ENCODE measurements at places on chromosomes 11 and 22.

GRCh38 chr11:68214173-68215086 lies 1.3 kb upstream of the KMT5B start:
- peak; percentile 10 for DNase-seq
- no peaks in the 10 kb centered on the region for H3K36me3 ChIP-seq
- peak overlapping the region; percentile 82 for H3K4me3 ChIP-seq

- DNase-seq = no peak
- no peak overlapping the region for H3K4me3 ChIP-seq
- H3K4me1 ChIP-seq = no peaks in the 10 kb centered on the region
- peak overlapping the region; percentile 43 for H3K27ac ChIP-seq
- no peaks in the 10 kb centered on the region for H3K27me3 ChIP-seq
These were observed 325.7 kb upstream of the PITPNB start for GRCh38 chr22:28244757-28245156.

- H3K27me3 ChIP-seq = no peaks in the 10 kb centered on the region
- H3K4me1 ChIP-seq = peaks cover 66% of the 10 kb centered on the region
- no peak overlapping the region for H3K4me3 ChIP-seq
- peak; percentile 66 for DNase-seq
- H3K27ac ChIP-seq = no peak overlapping the region
These were observed 13.6 kb downstream of the PLA2G6 start for GRCh38 chr22:38167988-38168407.

DNA sequence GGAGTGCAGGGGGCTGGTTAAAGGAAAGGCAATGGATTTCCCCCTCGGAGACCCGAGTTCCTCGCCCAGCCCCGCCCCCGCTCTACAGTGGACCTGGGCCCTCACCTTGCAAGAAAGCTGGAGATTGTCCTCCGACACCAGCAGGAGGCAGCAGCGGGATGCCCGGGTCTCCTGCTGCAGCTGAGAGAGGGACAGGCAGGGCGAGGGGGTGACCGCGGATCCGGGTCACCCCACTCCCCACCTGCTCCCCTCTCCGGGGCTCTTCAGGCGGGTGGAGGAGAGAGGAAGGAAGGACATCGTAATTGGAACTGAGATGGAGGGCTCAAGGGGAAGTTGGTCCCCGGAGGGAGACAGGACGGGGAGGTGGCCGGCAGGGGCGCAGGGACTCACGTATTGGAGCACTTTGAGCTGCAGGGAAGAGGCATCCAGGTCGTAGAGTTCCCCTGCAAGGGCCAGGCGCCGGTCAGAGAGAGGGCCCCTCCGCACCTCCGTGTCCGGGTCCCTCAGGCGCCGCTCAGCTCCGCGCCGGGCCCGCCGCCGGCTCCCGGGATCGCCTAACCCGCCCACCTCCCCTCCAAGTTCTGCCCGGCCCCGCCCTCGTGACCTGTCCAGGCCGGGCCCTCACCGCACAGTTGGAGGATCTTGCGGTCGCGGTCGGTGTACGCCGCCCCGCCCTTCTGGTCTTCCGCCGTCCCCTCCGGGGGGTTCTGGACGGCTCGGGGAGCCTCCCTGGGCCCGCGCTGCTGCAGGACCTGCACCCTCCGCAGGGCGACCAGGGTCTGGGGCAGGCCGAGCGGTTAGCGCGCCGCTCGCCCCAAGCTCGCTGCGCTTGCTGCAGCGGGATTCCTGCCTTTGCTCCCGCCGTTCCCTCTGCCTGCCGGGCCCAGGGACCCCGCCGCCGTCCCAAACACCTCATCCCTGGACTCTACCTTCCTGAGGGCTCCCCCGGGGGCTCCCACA lies 84.1 kb downstream of the PDE2A start:
- DNase-seq = peak; percentile 47
- H3K4me1 ChIP-seq = peaks cover 6% of the 10 kb centered on the region
- peak overlapping the region; percentile 41 for H3K4me3 ChIP-seq
- H3K27ac ChIP-seq = no peak overlapping the region
- peaks cover 35% of the 10 kb centered on the region for H3K27me3 ChIP-seq

GRCh38 chr22:42169055-42169469 lies 38.5 kb upstream of the CYP2D6 start:
- H3K27me3 ChIP-seq = no peaks in the 10 kb centered on the region
- no peaks in the 10 kb centered on the region for H3K4me1 ChIP-seq
- no peak overlapping the region for H3K4me3 ChIP-seq
- peak; percentile 55 for DNase-seq

DNA sequence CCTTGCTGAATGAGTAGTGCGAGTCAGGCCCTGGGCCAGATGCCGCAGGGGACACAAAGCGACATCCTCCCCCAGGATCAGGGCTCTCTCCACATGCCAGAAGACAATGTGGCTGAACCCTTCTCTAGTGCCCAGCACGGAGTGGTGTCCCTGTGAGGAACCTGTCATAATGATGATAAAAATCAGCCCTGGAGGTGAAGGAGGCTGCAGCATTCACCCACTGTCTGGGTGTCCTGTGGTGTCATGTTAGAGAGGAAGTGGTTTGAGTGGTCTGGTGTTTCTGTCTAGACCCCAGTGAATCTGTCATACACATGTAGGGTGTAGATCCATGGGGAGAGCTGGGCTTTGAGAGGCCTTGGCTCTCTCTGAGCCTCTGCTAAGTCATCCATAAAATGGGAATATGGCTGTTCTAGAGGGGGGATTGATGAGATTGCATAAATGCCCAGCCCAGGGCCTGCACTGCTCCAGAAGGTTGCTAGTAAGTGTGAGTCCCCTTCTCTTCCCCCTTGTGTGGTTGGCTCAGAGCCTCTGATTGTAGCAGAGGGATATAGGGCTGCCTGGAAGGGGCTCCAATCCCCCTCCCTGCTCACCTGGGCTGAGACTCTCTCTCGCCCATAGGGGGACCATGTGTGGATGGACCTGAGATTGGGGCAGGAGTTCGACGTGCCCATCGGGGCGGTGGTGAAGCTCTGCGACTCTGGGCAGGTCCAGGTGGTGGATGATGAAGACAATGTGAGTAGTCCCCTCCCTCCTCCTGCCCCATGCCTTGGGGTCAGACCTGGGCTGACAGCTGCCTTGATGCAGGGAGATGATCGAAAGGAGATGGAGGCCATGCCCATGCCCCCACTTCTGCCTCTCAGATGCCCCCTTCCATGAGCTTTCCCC lies 14.3 kb downstream of the MYO7A start:
- peak; percentile 2 for DNase-seq
- peaks cover 9% of the 10 kb centered on the region for H3K4me1 ChIP-seq
- H3K36me3 ChIP-seq = no peaks in the 10 kb centered on the region
- no peaks in the 10 kb centered on the region for H3K27me3 ChIP-seq

GRCh38 chr11:119704849-119705248 lies 24.2 kb downstream of the NECTIN1 start:
- DNase-seq = no peak
- H3K36me3 ChIP-seq = no peaks in the 10 kb centered on the region
- no peak overlapping the region for H3K4me3 ChIP-seq
- H3K27ac ChIP-seq = no peak overlapping the region
- no peaks in the 10 kb centered on the region for H3K27me3 ChIP-seq

GRCh38 chr22:34055525-34056200 lies 135.4 kb upstream of the LARGE1 start:
- H3K4me1 ChIP-seq = no peaks in the 10 kb centered on the region
- no peak for DNase-seq
- H3K27ac ChIP-seq = no peak overlapping the region

DNA sequence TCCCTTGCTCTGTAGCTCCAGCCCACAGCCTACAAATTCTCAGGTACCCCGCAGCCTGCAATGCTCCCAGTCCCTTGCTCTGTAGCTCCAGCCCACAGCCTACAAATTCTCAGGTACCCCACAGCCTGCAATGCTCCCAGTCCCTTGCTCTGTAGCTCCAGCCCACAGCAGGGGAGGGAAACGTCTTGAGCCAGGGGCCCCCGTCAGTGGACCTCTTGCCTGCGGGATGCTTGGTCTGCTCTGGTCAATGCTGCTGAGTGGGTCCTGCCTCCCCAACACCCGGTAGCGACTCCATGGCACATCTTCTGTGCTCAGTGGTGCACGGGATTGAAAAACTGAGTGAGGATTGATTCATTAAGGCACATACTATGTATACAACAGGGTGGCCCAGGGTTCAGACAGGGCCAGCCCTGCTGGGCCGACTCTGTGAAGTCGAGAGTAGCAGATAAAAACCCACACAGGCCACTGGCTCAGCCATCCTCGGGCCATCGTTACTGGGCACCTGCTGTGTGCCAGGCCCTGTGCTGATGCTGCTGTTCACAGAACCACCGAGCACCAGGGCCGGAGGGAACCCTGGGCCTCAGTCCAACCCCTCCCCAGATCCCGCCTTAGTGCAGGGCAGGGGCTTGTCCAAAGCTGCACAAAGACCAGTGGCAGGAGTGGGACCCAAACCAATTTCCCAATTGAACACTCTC lies 69.7 kb downstream of the MYO7A start:
- H3K36me3 ChIP-seq = no peaks in the 10 kb centered on the region
- H3K4me3 ChIP-seq = no peak overlapping the region
- no peak for DNase-seq
- H3K27ac ChIP-seq = no peak overlapping the region
- H3K27me3 ChIP-seq = no peaks in the 10 kb centered on the region

DNA sequence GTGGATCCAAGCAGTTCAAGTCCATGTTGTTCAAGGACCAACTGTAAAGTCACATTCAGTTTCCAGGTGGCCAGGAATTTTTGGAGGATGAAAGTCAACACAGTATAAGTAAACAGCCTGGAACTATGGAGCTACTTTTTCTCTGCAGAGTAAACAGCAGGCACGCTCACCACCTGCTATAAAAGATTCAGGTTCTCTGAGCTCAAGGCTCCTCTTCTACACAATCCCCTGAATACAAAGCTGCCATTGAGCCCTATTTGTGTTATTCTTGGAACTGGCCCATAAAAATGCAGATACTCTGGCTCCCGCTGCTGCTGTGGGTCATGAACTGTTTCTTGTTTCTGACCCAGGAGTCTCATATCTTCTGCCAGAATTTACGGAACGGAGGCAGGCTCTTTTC lies 56.9 kb upstream of the PRR5 start:
- H3K36me3 ChIP-seq = no peaks in the 10 kb centered on the region
- H3K4me1 ChIP-seq = peaks cover 8% of the 10 kb centered on the region
- H3K27ac ChIP-seq = no peak overlapping the region
- H3K4me3 ChIP-seq = no peak overlapping the region
- peaks cover 4% of the 10 kb centered on the region for H3K27me3 ChIP-seq

- no peak for DNase-seq
- no peaks in the 10 kb centered on the region for H3K27me3 ChIP-seq
- H3K4me3 ChIP-seq = no peak overlapping the region
- no peaks in the 10 kb centered on the region for H3K36me3 ChIP-seq
- H3K4me1 ChIP-seq = no peaks in the 10 kb centered on the region
These were observed 76.9 kb downstream of the NTM start for GRCh38 chr11:131447277-131447815.

- DNase-seq = no peak
- peaks cover 23% of the 10 kb centered on the region for H3K4me1 ChIP-seq
- H3K27ac ChIP-seq = no peak overlapping the region
- no peaks in the 10 kb centered on the region for H3K27me3 ChIP-seq
- H3K4me3 ChIP-seq = no peak overlapping the region
These were observed 5.3 kb downstream of the RIN1 start for GRCh38 chr11:66330931-66331330.

DNA sequence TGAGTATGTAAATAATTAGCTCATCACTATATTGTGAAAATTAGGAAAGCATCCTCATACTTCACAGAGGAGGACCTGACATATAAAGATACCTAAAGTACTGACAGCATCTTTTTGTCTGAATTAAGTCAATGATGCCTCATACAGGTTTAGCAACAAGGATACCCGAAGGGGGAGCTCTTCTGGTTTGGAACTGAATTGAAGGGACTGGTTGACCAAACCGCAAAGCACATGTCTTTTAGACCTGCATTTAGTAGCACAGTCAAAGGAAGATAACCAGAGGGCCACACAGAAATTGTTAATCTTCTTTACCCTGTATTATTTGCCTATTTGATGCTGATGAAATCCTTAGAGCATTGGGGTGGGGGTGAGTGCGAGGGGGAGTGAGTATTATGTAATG lies 12.9 kb upstream of the WT1 start:
- H3K27ac ChIP-seq = no peak overlapping the region
- H3K36me3 ChIP-seq = no peaks in the 10 kb centered on the region
- no peak overlapping the region for H3K4me3 ChIP-seq
- peaks cover 8% of the 10 kb centered on the region for H3K4me1 ChIP-seq

- H3K27ac ChIP-seq = no peak overlapping the region
- H3K4me1 ChIP-seq = peaks cover under 1% of the 10 kb centered on the region
- DNase-seq = no peak
- H3K4me3 ChIP-seq = no peak overlapping the region
- no peaks in the 10 kb centered on the region for H3K27me3 ChIP-seq
These were observed 94.8 kb downstream of the KCNQ1 start for GRCh38 chr11:2539371-2540222.

DNA sequence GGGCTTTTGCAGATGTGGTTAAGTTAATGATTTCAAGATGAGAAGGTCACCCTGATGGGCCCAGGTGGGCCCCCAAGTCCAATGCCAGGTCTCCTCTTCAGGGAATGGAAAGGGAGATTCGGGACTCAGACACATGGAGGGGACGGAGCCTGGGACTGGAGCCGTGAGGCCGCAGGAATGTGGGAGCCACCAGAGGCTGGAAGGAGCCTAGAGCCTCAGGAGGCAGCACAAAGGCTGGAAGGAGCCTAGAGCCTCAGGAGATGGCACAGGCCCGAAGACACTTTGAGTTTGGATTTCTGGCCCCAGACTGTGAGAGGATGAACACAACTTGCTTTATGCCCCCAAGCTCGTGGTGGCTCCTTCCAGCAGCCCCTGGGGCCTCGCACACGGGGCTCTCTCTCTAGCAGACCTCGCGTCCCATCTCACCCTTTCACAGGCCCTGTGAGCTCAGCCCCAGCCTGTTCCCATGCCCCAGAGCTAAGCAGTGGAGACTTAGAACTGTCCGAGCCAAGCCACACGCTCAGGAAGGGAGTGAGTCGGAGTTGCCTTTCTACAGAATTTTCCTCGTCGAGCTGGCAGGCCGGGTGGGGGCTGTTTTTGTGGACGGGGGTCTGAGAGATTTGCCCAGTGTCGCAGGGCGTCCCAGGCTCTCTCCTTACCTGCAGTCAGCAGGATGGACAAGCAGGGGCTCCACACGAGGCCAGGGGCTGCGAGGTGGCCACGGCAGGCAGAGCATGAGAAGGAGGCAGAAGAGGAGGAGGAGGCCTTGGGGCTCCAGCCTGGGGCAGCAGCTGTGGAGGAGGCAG lies 937.6 kb downstream of the BRD1 start:
- H3K4me1 ChIP-seq = no peaks in the 10 kb centered on the region
- DNase-seq = no peak
- H3K36me3 ChIP-seq = no peaks in the 10 kb centered on the region
- no peak overlapping the region for H3K27ac ChIP-seq

DNA sequence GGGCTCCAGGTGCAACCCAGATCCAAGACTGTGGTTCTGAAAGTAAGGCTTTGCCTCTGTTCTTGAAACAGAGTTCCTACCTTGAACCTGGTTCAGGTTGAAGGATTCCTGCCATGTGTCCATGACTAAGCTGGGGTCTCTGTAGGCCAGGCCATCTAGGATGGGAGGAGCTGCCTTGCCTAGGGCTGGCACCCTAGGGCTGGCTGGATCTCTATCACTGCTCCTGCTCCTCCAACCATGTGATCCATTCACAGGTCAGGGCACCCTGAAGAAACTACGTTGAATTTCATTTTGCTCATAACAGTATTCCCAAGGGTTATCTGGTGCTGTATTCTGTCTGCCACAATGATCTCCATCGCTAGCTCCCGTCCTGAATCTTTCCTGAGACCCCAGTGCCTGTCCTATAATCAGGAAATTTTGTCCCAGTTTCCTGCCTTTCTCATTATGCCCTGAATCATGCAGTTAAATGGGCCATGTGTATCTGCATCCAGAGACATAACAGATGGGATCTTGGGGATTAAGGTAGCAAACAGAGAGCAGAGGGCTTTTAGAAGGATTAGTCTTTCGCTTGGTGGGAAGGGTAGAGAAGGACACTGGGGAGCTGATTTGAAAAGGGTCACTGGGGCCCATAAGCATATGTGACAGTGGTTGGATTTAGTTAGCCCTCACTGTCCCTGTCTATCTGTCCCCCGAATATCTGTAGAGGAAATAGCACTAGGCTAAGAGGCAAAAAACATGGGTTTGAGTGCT lies 98.2 kb upstream of the MTMR2 start:
- H3K36me3 ChIP-seq = no peaks in the 10 kb centered on the region
- peaks cover 3% of the 10 kb centered on the region for H3K4me1 ChIP-seq
- no peak overlapping the region for H3K27ac ChIP-seq

All from heart right ventricle (tissue), 16 donors.